HTR-8/SVneo (cell line): ENCODE measurements at places on chromosomes 1 and 21.

DNA sequence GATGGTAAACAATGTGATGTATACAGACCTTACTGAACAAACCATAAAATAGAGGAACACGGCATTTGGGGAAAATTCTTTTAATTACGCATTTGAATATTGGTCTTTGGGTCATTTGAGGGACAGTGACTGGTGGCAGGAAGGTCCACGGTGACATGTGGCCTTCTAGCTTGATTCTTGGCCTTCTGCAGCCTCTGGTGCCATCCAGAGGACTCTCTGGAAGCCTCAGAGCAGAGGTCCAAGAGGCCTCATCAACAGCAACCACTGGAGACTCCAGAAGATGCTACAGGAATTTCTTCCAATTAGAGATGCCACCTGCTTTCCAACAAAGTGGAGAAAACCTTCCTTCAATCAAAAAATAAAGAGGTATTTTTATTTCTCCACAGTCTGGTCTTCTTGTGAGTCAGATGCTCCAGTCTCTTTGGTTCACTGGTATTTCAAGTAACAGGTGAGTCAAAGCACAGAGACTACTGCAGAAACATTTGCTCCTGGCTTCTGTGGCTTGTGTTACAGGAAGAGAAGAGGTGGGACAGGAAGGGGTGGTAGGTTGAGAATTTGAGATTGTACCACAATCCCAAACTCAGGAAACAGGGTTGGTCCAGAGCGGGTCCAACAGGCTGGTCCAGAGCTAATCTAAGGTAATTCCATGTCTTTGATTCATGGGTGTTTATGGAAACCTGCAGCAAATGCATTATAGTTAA is 2.7 kb upstream of the F5 start:
- DNase-seq, result no peak

DNA sequence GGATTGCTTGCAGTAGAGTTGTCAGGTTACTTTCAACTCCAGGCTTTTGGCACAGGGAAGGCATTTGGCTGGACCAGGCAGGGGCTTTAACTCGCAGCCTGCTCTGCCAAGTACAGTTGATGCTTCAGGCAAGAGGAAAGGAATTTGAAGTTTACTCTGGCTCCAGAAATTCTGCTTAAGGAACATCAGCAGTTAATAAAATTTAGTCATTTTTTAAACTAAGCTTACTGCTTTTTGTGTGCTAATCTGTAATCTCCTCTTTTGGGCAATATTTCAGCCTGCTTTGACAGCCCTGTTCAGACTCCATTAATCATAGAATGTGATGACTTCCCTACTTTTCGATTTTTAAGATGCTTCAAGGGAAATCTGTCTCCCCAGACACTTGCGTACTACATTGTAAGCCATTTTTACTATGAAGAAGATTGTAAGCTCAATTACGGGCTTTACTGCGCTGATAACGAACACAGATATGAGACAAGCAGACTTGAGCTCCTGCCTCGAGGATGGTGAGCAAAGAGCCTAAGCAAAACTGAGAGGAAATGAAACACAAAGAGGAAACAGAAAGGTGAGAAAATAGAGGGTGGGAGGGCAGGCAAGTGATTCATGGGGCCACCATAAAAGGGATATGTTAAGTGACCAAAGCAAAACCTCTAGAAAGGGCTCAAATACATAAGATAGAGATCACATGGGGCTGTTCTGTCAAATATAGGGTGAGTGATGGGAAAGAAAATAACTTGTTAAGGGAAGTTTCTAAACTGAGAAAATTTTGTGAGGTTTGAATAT is 76.6 kb upstream of the VAV3 start:
- DNase-seq, result no peak

DNA sequence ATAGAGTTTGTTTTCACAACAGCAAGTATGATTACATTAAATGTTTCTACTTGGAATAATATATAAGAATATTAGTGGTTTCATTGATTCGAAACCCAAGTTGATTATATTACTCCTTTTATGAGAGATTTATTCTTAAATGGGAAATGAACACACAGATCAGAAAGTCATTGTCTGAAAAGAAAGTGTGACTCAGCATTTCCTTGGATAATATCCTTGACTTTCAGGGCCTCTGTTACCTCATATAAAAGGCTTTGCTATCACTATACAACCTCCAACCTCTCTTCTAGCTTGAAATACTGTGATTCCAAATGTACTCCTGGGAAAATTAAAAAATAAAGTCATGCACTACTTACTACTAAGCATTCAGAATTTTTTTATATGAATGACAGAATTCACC is 295.3 kb upstream of the LYPLAL1 start:
- DNase-seq, result no peak

GRCh38 chr1:31666263-31666963 is 21.7 kb upstream of the PEF1 start:
- no peak for DNase-seq

DNA sequence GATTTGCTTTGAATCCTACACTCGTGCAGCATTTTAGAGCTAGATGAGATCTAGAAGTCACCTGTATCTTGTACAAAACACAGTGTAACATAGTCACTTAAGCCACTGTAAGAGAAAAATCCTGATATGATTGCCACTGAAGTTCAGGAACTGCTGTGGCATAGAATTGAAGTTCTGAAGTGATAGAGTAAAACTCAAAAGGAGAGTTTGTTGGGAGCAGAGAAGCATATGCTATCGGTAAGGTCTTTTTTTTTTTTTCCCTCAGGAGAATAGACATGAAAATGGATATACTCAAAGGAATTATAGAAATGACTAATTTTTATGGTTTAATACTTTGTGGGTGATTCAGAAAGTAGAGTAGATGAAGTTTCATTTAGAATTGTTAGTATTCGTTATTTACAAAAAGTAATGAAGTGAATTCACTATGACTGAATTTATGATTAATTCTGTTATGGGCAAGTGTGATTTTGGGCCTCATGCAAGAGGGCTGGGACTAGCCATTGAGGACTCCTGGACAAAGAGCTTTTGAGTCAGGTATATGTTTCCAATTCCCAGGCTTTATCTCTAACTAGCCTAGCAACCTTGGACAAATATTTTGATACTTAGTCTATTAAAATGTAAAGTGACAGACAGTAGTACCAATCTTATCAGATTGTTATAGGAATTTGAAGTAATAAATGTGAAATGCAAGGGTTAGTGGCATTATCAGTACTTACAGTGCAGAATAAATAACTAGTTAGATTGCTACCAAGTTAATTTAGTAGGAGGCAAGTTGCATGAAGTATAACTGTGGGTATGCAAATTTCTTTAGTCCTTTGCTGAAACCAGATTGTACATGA is 3.1 kb downstream of the KCTD3 start:
- no peak for DNase-seq

DNA sequence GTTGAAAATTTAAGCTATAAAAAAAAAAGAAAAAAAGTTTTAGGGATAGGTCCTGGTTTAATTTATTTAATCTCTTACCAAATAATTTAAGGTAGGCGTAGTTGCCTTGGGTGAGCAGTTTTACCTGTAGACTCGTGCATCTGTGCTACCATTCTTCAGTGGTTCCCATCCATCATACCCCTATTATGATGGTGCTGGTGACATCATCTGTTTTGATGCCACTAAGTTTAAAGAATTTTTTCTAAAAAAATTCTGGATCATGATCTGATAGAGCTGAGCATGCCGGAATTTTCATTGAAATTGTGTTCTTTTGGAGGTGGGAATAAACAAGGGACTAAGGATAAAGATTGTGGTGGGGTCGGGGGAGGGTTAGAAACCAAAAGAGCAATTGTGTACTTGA is 15.7 kb downstream of the LAMC1 start:
- no peak for DNase-seq

DNA sequence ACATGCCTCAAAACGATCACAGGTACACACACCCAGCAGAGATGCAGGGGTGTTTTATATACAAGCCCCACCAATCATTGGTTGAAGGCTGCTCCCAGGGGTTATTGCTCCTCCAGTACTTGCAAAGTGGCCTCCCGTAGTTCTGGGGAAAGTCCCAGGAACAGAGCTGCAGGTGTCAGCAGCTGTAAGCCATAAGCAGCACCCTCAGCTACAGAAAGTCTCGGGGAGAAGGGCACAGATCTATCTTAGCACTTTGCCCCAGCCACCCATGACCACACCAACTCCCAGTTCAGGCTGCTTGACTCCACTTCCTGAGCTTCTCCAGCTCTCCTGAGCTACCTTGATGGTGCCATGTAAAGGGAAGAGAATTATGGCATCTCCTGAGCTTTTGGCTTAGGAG is 222.7 kb upstream of the GJB5 start:
- no peak for DNase-seq

GRCh38 chr1:28893403-28894102 is 20.8 kb upstream of the EPB41 start:
- DNase-seq, result no peak

GRCh38 chr1:5933050-5933449 is 59.2 kb downstream of the NPHP4 start:
- no peak for DNase-seq

DNA sequence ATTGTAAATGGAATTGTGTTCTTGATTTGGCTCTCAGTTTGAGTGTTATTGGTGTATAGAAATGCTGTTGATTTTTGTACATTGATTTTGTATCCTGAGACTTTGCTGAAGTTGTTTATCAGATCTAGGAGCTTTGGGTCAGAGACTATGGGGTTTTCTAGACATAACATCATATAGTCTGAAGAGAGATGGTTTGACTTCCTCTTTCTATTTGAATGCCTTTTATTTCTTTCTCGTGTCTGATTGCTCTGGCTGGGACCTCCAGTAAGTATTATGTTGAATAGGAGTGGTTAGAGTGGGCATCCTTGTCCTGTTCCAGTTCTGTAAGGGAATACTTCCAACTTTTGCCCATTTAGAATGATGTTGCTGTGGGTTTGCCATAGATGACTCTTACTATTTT is 39.1 kb upstream of the ANGPTL1 start:
- no peak for DNase-seq

- DNase-seq, result peak; percentile 1
These were observed 207.1 kb downstream of the NUF2 start for GRCh38 chr1:163528710-163529348.

- no peak for DNase-seq
These were observed 11.5 kb downstream of the RRAGC start for GRCh38 chr1:38848071-38848470.

DNA sequence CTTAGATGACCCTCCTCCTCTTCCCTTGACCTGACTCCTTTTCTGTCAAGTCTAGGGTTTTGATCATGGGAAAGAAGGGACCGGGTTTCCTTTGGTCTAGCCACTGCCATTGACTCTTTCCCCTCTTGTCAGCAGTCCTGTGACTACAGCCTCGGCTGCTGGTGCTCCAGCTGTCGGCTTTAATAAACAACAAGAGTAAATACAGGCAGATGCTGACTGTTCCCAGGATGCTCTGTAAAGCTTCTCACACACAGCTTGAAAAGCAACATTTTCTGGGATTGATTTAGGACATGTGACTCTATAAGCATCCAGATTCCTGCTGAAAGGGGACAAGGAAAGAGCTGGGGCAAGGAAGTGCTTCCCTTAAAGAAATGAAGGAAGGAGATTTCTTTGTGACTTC is 53.5 kb upstream of the CTTNBP2NL start:
- no peak for DNase-seq

DNA sequence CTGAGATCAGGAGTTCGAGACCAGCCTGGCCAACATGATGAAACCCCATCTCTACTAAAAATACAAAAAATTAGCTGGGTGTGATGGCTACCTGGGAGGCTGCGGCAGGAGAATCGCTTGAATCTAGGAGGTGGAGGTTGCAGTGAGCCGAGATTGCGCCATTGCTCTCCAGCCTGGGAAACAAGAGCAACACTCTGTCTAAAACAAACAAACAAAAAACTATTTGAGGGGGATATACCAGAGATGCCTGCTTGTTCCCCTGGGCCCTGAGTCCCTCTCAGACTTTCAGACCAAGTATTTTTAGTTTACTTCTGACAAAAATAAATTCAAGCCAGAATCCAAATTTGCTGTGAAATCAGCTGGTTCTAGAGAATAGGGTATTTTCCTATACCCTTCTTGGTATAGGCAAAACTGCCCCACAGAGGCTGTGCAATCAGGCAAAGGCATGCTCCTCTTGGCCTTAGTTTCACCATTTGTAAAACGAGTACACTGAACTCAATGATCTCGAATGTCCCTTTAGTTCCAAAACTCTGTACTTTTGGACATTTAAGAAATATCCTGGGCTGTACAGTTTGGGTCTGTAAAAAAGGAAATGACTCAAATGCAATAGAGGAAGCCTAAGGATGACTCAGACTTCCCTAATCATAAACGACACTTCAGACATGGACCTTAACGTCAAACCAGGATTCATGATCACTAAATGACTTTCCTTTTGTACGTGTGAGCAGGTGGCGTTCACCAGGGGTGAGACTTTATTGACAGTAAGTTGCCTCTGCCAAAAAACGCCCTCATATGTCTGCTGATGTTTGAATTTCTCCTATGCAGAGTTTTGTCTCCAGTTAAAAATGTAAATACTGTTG is 16.1 kb downstream of the ENSA start:
- DNase-seq, result peak; percentile 57

- DNase-seq, result peak; percentile 3
These were observed 57.3 kb downstream of the ZNF644 start for GRCh38 chr1:90964444-90965035.

DNA sequence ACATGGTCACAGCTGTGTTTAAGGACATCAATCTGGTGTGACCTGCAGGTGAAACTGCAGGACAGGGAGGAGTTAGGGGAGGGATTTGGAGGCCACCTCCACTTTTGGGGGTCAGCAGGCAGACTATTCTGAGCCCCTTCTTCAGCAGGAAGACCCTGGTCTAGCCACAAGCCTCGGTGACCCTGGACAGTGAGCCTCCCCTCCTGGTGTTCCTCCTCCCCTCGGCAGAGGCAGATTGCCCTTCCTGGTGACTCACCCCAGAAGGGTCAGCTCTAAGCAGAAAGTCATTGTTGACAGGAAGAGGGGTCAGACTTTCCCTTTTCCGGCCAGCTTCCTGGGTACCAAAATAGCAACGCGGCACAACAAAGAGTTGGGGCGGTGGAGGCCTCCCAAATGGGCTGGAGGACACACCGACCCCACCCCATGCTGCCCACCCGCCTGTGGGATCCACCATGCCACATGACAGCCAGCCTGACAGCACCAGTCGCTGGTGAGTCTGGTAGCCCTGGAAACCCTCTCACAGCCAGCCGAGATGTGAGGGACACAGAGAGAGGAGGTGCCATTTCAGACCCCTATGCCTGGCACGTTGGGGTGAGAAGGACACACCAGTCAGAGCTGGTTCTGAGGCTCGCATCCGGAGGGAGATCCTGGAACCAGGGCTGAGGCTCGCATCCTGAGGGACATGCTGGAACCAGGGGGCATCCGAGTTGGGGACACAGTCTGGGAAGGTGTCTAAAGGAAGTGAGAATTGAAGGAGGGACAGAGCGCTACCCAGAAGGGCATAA is 14.7 kb upstream of the CSF1 start:
- DNase-seq, result peak; percentile 48
